Amniotic stem cell (primary cell): ENCODE measurements at places on chromosomes 3 and 15.

DNA sequence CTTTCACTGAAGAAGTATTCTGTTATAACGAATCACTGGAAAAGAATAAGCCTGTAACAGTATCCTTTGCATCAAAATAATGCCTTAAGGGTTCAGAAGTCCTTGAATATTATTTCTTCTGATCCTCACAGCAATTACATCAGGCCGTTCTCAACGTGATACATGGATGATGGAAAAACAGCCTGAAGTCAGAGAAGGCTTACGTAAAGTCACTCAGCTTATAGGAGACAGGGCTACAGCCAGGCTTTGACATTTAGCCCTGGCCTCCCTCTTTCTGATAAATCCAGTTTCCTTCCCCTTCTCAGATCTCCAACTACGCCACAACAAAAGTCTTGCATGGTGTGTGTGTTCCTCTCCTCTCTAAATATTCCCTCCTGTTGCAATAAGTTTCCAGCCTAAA, 131.9 kb downstream of the ANO10 start:
- no peak for DNase-seq

GRCh38 chr15:99777144-99777543, 43.9 kb upstream of the LYSMD4 start:
- DNase-seq, result no peak

- no peak for DNase-seq
These were observed 43.5 kb downstream of the RAB8B start for GRCh38 chr15:63232943-63233342.

DNA sequence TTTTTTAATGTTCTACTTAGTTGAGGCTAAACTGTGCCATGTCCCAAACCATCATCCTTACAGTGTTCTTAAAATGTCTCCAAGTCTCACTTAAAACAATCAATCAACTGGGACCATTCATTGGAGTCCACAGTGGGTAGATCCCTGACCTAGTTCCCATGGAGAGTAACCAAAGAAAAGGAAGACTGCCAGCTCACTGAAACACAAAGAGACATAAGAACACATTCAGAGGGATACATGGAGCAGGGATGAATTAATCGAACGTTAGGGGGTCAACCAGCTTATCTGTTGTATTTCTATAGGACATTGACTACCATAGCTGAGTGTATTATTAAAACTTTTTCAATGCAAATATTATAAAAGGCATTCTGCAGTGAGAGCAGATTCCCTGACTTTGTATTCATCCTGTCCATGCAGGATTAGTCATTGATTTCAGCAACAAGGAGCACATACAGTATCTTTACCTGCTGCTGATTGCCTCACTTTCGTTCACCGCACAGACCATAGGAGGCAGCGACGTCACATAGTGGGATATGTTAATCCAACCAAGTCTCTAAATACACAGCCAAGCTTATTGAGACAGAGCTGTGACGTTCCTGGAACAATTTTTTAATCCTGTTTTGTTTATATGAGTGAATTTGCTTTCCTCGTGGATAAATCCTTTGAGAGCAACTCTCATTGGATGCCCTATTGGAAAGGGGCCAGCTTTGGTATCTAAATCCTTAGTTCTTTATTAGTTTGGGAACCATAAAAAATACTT, 364.9 kb upstream of the RBMS3 start:
- DNase-seq, result no peak

DNA sequence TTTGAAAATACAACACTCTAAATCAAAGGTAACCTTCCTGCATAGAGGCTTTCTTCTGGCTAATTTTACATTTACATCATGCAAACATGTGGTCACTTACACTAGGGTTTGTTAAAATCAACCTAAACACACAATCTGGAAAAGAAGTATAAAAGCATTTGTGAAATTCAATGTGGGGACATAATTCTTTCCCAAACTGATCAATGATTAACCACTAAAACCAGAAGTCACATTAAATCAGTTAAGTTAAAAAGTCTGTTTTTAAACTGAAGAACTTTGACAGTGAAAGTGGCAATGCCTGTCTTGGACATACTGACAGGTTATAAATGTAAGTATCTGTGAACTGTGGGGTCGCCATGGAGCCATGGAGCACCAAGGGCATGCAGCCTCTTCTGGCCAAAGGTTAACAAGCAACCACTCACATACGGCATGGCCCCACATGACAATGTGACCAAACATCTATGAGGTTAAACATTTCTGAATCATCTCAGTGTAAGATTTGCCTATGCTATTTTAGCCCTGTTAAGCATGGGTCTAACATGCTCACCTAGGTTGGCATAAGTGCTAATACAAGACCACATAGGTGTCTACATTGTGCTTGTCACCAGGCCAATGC, 278.2 kb downstream of the CTNNB1 start:
- no peak for DNase-seq

DNA sequence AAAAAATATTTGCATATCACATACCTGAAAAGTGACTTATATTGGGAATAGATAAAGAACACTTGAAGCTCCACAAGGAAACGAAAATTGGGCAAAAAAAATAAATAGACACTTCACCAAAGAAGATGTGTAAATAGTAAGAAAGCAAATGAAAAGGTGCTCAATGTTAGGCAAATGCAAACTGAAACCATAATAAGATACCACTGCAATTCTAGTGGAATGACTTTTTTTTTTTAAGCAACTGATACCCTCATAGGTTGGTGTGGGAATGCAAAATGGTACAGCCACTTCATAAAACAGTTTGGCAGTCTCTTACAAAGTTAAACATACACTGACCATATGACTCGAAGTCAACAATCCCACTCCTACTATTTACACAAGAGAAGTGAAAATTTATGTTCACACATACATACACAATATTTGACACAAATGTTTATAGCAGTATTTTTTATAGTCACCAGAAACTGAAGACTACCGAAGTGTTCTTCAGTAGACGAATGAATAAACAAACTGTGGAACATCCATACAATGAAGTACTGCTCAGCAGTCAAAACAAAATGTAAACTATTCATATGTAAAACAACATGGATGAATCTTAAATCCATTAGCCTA, 176.3 kb downstream of the ZMAT3 start:
- no peak for DNase-seq

- DNase-seq, result no peak
These were observed 5.4 kb upstream of the SENP7 start for GRCh38 chr3:101518421-101518871.

GRCh38 chr15:43376017-43376705, 5.3 kb downstream of the TUBGCP4 start:
- no peak for DNase-seq

DNA sequence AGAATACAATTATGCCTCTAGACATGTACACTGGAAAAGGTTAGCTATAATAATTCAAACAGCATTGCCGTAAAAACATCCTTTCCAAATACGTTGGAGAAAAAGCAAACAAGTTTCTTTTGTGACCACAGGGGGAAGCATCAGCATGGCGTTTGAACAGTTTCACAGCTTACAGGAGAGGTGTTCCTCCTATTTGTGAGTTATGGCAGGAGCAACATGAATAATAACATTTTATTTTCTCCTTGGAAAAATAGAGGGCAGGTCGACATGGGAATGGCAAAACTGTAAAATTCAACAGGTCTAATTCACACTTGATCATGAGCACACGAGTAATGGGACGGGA, 39.7 kb upstream of the GADL1 start:
- DNase-seq, result no peak

DNA sequence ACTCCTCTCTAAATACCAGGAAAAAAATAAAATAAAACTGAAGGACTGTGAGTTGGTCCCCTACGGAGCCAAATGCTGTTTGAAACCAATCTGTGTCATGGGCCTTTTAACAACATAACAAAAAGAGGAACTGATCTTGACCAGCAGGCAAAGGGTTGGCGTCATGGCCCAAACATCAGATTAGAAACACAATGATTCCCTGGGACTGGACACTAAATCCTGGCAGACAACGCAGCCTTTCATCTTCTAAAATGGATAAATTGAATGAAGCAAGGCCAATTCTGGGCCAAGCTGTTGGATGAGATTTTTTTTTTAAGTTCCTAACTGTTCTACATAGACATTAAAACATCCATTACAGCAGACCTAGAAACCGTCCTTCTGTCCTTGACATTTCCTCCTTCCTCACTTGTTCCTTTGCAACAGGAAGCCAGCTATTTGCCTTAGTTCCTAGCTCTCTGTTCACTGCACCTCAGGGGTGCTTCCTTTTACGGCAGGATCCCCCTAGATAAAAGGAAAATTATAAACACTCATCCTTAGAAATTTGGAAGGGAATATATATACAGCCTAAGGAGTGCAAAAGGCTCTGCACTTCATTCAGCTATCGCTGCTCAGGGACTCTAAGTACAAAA, 21.6 kb upstream of the TAFA4 start:
- no peak for DNase-seq

- DNase-seq, result no peak
These were observed 86.9 kb upstream of the TCF12 start for GRCh38 chr15:56831467-56832005.

GRCh38 chr3:42184651-42185443, 81.1 kb downstream of the CCK start:
- DNase-seq, result peak; percentile 54

DNA sequence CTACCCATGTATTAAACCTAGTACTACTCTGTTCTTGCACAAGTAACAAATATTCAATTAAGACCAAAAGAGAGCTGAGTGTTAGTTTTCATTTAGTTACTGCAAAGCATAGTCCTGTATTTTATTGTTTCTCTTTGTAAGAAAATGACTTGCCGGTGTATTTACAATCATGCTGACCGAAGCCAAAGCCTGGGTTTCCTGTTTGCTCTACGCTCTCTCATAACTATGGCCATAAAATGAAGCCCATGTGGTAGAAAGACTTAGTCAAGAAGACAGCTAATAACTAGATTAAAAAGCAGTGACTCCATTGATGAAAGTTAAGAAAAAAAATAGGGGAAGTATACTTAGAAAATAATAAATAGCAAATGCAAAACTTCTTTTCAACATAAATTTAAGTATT, 479.9 kb downstream of the CNTN4 start:
- DNase-seq, result no peak

DNA sequence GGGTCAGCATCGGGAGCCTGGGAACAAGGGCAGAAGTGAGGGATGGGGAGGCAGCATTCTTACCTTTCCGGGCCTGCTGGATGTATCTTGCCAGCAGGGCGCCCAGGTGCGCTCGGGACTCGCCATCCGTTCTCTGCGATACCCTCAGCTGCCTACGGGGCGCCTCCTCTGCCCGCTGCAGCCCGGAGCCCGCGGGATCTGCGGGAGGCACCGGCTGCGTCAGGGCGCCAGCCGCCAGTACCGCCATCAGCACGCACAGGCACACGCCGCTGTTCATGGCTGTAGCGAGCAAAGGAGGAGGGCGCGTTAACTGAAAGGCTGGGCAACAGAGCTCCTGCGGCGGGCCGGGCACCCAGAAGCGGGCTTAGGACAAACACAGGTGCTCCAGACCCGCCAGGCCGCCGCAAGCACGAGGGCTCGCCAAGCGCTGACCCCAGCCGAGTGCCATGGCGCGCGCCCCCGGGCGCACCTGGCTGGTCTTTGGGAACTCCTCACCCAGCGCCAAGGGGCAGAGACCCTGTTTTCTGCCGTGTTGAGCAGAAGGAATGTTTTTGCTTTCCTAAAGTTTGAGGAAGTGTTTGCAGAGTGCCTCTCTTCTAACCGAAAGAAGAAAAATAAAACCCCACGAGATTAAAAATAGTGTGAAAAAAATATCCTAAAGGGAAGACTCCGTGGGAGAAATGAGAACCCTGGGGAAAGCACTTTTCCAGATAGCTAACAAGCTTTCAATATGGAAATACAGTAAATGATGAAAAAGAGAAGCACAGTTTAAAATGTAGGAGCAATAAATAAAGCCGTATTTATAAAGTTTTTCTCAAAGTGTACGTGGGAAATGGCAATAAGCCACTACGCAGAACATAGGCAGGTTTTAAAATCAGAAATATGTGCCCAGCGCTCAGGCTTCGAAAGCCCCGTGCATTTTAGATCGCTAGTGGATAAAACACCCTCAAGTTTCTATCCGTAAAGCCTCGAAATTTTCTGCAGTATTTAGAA, 2.3 kb downstream of the CCK start:
- DNase-seq, result no peak

DNA sequence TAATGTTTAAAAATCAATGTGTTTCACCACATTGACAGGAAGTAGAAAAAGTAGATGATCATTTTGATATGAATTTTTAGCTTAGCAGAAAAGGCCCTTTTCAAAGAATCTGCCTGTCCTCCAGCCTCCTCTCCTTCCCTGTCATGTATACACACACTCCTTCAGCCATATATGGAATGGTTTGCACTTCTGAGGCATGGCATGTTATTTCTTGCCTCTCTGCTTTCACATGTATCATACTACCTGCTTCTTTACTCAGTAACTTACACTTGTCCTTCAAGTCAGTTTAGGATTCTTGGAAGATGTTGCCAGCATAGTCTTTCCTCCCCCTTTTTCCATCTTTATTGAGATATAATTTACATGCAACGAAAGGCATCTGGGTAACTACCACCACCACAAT, 79.0 kb downstream of the REC114 start:
- DNase-seq, result no peak

DNA sequence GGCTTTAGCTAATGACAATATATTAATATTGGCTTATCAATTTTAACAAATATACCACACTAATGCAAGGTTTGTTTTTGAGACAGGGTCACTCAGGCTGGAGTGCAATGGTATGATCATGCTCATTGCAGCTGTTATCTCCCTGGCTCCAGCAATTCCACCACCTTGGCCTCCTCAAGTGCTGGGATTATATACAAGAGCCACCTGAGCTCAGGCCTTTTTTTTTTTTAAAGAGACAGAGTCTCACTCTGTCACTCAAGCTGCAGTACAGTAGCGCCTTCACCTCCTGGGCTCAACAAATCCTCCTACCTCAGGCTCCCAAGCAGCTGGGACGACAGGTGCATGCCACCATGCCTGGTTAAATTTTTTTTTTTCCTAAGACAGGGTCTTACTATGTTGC, 11.7 kb downstream of the DLG1 start:
- no peak for DNase-seq

DNA sequence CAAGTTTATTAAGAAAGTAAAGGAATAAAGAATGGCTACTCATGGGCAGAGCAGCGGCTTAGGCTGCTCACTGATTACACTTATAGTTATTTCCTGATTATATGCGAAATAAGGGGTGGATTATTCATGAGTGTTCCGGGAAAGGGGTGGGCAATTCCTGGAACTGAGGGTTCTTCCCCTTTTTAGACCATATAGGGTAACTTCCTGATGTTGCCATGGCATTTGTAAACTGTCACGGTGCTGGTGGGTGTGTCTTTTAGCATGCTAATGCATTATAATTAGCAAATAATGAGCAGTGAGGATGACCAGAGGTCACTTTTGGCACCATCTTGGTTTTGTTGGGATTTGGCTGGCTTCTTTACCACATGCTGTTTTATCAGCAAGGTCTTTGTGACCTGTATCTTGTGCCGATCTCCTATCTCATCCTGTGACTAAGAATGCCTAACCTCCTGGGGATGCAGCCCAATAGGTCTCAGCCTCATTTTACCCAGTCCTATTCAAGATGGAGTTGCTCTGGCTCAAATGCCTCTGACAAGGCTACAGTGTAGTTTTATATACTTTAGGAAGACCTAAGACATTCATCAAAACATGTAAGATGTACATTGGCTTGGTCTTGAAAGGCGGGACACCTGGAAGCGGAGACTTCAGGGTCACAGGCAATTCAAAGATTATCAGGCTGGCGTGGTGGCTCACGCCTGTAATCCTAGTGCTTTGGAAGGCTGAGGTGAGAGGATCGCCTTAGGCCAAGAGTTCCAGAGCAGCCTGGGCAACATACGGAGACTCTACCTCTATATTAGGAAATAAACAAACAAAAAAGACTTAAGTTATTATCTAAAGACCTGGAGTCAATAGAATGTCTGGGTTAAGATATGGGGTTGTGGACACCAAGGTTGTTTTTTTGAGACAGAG, 3.2 kb upstream of the BLOC1S6 start:
- DNase-seq, result no peak
